Hematopoietic multipotent progenitor cell treated with erythropoietin and hydrocortisone succinate and interleukin-3 and kit ligand, for 4 days (in vitro differentiated cells): ENCODE measurements at places on chromosomes 16 and 17.

DNA sequence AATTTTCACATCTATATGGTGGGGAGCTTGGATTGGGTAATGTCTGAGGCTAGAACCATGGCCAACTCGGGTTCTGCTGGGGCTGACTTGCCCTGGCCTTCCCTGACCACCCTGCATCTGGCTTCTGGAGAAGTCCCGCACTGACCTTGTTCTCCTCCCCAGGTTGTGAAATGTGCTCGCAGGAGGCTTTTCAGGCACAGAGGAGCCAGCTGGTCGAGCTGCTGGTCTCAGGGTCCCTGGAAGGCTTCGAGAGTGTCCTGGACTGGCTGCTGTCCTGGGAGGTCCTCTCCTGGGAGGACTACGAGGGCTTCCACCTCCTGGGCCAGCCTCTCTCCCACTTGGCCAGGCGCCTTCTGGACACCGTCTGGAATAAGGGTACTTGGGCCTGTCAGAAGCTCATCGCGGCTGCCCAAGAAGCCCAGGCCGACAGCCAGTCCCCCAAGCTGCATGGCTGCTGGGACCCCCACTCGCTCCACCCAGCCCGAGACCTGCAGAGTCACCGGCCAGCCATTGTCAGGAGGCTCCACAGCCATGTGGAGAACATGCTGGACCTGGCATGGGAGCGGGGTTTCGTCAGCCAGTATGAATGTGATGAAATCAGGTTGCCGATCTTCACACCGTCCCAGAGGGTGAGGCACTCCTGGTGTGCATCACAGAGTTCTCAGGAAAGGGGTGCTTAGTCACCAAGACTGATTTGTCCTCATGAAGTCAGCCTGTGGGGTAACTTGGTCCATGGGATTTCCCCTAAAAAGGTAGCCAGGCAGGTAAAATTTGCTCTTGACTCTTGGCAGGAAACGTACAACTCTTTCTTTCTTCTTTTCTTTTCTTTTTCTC, 6.1 kb downstream of the NOD2 start:
- no peak for DNase-seq

GRCh38 chr16:31094088-31094423, 541 bp downstream of the VKORC1 start:
- peak; percentile 25 for DNase-seq

GRCh38 chr16:85667841-85668413, 20.8 kb downstream of the GINS2 start:
- DNase-seq: no peak

- DNase-seq: no peak
Measured at GRCh38 chr16:3481696-3482658, 13.3 kb downstream of the C16orf90 start.

GRCh38 chr17:7707858-7708750, 3.1 kb downstream of the EFNB3 start:
- DNase-seq: no peak

GRCh38 chr16:80150978-80151721, 389.6 kb upstream of the DYNLRB2 start:
- DNase-seq: no peak

DNA sequence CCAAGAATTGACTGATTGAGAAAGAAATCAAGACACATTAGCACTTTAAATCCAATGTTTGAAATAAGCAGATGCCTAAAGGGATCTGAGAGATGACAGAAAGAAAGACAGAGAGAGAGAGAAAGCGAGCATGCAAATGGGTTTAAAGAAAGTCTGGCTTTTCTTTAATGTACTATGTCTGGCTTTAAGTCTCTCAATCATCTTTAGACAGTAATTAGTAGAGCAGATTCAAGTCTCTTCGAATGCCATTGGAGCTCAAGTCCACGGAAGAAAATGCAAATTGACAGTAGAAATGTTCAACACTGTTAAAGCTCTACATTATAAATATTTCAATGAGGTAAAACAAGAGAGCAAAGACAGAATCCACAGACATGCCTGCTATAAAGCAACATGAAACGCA, 1480.2 kb upstream of the CDH8 start:
- no peak for DNase-seq

GRCh38 chr17:31556969-31557645, 165.6 kb downstream of the RAB11FIP4 start:
- no peak for DNase-seq

- DNase-seq: no peak
Measured at GRCh38 chr17:19768046-19768782, 20.1 kb upstream of the ALDH3A1 start.

- DNase-seq: peak; percentile 72
Measured at GRCh38 chr16:20901436-20902112, 1.0 kb downstream of the LYRM1 start.

GRCh38 chr16:46962629-46963028, 10.8 kb downstream of the DNAJA2 start:
- DNase-seq: no peak

DNA sequence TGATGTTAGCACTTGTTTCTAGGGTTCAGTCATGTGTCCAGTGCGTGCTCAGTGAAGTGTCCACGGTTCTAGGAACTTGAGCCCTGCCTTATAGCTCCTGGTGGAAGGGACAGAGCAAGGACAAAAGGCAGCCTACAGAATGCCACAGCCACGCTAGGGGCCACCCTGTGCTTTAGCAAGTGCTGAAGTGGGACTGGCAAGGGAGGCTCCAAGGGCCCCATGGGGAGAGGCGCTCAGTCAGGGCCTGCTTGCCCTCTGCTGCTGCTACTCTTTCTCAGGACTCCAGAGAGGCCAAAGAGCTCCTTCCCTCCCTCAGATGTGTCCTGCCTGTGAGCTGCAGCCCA, 6.8 kb downstream of the NT5C start:
- peak; percentile 62 for DNase-seq

GRCh38 chr17:29585080-29585751, 4.2 kb downstream of the GIT1 start:
- DNase-seq: peak; percentile 63

GRCh38 chr16:23905027-23905426, 69.2 kb downstream of the PRKCB start:
- no peak for DNase-seq

GRCh38 chr17:67435122-67435521, 58.0 kb downstream of the PITPNC1 start:
- peak; percentile 86 for DNase-seq

DNA sequence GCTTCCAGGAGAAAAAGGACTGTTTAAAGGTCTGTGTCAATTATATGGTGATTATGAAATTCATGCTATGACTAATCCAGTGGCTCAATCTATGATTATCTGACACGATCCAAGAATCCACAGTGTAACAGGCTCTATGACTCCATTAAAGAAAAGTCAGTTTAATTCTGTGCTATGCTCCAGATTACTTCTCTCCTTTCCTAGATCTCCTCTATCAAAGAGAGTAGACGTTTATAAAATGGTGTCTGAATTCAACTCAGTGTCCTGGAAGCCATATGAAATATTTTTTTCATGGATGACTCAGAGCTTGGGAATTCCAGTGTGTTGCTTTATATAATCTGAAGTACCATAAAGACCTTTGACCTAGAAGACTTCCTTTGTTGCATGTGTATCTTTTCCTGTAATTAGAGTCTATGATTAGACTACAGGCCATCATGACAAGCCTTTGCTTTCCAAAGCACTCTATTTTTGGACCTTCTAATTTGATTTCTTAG, 27.0 kb upstream of the NF1 start:
- DNase-seq: peak; percentile 13

DNA sequence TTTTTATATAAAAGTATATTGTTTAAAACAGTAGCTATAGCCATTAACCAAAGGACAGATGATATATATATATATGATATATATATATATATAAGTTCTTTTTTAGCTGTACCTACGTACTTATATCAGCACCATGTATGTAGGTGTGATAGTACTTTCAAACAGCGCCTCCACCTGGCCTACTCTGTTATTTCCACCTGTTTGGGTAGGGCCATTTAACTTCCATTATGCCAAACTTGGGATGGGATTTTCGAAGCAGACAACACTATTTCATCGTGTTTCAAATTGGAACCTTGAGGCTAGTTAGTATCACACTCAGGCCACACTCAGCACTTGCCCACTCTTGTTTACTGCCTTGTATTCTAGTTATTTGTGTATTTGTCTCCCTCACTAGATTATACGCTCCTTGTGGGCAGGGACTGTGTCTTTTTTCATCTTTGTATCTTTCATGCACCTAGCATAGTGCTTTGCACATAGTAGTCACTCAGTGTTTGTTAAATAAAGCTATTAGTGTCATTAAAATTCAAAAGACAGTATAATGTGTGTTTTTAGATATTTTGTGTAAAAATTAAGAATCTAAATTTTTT, 11.8 kb upstream of the CLTC start:
- DNase-seq: peak; percentile 48

DNA sequence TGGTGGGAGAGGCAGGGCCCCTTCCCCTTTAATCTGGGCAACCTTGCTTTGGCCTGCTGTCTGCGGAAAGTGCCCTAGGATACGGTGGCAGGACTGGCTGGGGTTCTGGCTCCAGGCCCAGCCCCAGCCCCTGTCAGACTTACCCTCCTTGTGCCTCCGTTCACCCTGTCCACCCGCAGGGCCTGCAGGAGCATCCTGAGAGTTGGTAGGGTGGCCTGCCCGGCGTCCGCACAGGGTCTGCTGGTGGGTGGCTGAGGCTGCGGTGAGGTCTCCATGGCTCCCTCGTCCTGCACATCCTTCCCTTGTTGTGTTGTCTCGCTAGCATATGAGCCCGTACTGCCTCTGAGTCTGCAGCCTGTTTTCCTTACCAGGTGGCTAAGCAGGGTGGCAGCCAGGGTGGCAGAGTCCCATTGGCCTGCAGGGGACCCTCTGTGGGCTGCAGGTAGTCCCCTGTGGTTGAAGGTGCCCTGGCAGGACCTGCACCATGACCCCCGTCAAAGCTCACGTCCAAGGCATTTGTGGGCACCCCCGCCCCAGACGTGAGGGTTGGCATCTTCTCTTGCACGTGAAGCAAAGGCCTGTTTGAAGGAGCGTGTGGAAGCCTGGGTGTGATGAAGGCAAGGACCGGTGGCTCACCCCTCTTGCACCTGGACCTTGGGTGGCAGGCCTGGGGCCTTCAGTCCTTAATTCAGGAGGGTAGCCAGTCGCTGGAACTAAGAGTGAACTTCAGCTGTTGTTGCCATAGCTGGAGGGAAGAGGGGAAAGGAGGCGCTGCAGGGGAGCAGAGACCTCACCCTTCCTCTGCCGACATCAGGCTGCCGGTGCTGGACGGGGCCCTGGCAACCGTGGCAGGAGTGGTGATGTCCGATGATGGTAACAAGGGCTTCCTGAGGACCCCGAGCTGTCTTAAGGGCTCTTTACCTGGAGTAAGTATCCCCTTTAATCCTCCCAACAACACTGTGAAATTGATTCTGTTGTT, 293.7 kb downstream of the SEC14L1 start:
- DNase-seq: no peak

DNA sequence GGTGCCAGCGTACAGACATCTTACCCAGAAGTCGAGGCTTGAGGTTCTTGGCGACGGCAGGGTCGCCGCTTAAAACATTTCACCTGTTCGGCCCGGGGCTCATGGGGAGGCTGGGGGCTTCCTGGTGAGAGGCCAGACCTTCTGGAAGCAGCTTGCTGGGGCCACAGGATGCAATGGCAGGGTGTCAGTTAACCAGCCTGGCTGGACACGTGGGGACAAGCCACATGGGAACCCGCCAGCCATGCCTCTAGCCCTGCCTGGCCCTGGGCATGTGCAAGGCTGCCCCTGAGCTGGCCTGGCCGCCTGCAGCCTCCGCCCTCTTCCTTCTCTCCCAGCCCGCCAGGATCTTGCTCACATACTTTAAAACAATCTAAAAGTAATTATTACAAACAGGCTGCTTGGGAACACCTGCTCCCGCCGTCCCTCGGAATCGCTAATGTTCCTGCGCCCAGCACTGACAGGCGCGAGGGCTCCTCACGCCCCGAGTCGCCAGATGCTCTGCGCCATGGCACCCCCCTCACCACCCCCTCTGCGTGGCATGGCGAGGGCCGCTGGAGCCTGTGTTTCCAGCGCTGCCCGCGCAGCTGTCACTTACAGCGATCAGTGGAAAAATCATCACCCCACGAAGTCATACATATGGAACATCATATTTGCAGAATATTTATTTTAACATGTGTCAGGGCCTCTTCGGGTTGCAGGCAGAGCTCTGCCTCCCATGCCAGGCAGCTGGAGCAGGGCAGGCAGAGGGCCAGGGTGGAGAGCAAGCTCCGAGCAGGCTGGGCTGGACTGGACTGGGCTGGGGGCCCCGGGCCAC, 188.7 kb upstream of the GSE1 start:
- no peak for DNase-seq

DNA sequence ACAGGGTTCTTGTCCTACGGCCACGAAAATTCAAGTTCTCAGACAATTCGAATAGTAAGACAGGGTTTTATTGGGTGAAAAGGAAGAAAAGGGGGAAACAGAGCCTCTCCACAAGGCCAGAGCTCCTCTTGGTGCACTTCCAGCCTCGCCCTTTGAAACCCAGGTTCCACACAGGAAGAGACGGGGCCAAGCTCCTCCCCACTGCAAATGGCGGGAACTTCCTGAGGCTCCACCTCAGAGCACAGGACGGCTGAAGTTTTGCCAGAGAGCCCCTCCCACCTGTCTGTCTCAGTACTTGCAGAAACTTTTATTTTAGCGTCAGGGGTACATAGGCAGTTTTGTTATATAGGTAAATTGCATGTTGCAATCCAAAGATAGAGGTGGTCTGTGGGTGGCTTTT, 165.7 kb upstream of the CDH8 start:
- no peak for DNase-seq

GRCh38 chr17:51725185-51725584, 433.3 kb downstream of the CA10 start:
- no peak for DNase-seq

DNA sequence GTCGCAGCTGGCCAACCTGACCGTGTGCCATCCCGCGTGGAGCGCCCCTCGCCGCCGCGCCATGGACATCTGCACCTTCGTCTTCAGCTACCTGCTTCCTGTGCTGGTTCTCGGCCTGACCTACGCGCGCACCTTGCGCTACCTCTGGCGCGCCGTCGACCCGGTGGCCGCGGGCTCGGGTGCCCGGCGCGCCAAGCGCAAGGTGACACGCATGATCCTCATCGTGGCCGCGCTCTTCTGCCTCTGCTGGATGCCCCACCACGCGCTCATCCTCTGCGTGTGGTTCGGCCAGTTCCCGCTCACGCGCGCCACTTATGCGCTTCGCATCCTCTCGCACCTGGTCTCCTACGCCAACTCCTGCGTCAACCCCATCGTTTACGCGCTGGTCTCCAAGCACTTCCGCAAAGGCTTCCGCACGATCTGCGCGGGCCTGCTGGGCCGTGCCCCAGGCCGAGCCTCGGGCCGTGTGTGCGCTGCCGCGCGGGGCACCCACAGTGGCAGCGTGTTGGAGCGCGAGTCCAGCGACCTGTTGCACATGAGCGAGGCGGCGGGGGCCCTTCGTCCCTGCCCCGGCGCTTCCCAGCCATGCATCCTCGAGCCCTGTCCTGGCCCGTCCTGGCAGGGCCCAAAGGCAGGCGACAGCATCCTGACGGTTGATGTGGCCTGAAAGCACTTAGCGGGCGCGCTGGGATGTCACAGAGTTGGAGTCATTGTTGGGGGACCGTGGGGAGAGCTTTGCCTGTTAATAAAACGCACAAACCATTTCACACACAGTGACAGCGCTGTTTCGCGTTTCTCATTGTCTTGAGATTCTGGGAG, 2.0 kb upstream of the ZACN start:
- DNase-seq: peak; percentile 53
